AG09309 (cell line): ENCODE measurements at places on chromosomes 1 and 21.

GRCh38 chr1:94084547-94084946 lies 36.4 kb downstream of the ABCA4 start:
- no peak for DNase-seq

GRCh38 chr1:158200527-158200926 lies 19.8 kb downstream of the CD1D start:
- DNase-seq: no peak

DNA sequence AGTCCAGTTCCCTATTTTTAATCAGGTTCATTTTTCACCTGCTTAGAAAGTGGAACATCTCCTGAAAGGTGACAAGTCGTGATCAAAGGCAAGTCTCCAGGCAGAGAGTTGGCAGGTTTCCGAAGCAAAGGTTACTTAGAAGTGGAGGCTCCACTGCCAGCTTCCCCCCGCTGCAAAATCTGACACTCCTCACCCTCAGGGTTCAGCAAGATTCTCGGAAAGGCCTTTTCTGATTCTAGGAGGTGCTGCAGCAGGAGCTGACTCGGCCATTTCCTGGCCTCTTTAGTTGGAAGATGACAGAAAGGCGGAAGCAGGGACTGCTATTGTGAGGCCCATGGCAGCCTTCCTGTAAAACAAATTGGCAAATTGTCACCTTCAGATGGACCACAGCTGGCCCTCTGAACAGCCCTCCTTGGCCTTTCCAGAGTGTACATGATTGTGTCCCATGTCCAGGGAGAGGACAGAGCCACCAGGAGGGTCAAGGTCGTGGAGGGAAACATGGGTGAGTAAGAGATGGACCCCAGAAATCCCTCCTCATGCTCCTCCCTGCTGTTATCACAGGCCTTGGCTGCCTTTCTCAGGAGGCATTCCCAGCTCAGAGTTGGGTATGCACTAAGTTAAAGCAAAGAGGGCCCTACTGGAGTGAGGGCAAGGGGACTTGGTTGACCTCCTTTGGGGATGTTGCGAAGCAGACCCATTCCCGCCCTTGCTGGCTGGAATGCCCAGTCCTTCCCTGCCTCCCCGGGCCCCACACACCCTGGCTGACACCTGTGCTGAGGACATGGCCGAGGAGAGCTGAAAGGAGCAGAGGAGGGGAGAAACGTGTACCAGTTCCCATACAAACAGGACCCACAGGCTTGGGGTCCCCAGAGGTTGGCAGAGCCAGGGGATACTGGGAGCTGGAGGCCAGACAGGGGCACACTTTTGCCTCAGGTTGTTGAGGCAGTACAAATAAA lies 115.5 kb upstream of the IRF2BP2 start:
- DNase-seq: no peak

- no peak for DNase-seq
These were observed 22.1 kb downstream of the MROH7 start for GRCh38 chr1:54663725-54664124.

- DNase-seq: peak; percentile 85
These were observed 358.7 kb downstream of the LTN1 start for GRCh38 chr21:28633839-28634555.

- no peak for DNase-seq
These were observed 21.1 kb downstream of the PAXBP1 start for GRCh38 chr21:32750405-32750804.

DNA sequence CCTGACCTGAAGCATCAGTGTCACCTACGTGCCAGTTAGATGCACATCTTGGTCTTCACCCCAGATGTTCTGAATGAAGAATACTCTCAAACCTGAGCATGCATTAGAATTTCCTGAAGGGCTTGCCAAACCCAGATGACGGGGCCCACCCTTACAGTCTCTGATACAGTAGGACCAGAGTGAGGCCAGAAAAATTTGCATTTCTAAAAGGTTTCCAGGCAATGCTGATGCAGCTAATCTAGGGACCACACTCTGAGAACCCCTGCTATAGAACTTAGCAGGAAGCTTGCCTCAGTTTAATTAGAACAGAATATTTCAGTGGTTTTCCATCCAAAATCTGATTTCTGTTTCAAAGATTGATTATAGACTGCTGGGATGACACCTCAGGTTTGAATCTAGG lies 9.9 kb upstream of the CTBS start:
- DNase-seq: no peak

DNA sequence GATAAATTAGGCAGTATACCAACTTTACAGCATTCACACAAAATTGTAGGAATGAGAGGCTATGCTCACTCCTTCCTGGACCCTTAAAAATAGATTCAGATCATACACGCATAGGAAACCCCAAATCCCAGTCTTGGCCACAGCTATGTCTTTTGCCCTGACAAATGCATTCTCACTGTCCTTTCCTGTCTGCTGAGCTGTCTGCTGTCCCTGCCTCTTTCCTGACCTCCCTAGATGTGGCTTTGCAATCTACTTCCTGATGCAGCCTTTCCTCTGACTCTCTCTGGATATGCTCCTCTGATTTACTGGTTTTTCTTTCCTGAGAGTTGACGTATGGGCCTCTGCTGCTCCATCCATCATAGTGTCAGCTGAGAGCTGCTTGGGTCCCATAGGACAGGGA lies 59.8 kb upstream of the SLC35F3 start:
- no peak for DNase-seq

DNA sequence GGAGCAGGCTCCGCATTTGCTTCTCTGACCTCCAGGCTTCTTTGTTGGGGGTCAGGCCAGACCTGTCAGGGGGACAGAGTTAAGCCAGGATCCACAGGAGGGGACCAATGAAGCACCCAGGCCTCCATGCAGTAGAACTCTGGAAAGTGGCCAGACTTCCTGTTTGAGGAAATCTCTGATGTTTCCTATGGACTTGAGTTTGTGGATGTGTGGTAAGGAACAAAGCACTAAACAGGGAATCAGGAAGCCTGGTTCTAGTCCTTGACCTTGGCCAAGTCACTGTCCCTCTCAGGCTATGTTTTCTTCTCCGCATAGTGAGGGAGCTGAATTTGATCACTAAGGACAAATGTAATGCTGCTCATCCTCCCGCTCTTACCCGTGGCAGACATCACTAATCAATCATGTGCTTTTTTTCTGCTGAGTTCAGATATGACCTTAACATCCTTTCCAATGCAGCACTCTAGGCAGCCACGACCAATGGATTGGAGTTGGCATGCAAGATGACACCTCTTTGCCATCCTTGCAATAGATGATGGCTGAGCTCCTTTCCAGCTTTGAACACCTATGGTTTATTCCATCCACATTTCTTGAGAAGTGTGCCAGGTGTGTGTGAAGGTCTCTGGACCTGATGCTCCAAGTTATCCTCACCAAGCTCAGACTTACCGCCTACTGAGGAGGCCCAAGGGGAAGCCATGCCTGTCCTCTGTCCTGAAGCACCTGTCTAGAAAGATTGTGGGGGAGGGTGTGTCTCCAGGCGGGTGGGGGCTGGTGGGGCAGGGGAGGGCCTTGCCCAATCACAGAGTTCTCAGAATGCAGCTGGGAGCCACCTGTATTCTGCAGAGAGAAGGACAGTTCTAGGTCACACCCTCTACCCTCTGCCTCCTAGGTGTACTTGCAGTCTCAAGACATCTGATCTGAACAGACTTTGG lies 9.9 kb downstream of the SH2D2A start:
- DNase-seq: no peak

DNA sequence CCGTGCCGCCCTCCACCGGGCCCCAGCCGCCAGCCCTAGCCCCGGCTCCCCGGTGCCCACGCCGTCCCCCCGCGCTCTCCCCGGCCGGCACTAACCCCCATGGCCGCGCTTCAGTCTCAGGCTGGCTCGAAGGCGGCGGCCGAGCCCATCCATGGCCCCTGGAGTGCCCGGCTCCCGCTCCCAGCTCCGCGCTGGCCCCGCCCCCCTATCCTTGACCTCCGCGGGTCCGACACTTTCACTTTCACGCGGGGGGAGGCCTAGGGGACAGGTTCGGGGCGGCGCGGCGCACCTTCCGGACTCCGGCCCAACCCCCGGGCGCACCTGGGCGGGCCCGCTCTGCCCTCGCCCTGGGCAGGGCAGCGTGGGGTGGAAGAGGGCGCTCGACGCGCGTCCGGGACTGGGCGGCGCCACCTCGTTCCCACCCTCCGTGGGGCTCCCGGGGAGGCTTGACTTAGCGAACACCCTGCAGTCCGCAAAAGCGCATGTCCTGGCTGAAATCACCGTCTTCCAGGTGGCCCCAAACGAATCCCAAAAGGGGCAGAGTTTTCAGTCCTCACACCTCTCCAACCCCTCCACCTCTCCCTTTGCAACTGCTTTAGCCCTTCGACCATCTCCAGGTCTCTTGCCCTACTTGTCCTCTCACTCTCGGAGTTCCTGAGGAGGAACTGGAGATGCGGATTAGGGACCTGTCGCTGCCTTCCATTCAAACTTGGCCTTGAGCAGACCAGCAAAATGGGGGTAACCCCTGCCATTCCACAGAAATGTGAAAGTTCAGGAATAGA lies 3.9 kb upstream of the DENND2D start:
- DNase-seq: no peak

DNA sequence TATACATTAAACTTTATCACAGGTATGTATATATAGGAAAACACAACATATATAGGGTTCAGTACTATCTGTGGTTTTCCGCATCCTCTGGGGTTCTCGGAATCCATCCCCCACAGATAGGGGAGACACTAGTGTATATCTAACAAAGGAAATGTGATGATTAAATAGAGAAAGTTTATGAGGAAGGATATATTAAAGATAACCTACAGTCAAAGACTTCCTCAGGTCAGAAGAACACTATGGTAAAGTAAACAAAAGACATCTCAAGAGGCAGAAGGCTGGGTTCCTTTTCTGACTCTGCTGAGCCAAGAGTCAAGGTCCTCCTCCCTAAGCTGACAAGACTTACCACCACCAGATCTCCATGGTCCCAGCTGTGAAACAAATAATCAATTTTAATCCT lies 12.1 kb downstream of the USP24 start:
- DNase-seq: no peak
